ENCODE measurements at places on chromosomes 5 and 9.

DNA sequence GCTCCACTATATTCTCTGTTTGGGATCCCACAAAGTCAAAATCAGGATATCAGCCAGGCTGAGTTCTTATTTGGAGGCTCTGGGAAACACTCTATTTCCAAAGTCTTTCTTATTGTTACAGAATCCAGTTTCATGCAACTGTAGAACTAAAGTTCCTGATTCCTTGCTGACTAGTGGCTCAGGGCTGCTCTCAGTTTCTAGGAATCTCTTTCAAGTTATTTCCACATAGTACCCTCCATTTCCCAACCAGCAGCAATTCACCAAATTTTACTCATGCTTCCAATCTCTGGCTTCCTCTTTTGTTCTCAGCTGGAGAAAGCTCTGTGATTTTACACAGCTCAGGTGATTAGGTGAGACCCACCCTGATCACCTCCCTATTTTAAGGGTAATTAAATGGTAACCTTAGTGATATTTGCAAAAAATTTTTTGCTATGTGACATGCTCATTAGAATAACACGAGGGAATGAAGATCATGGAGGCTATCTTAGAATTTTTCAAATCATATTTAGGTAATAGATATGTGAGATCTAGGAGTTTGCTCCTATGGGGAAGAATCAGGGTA, 794.9 kb upstream of the ARRDC3 start:
- DNase-seq, result no peak

GRCh38 chr5:68286612-68286912, 71.0 kb downstream of the PIK3R1 start:
- no peak for DNase-seq

DNA sequence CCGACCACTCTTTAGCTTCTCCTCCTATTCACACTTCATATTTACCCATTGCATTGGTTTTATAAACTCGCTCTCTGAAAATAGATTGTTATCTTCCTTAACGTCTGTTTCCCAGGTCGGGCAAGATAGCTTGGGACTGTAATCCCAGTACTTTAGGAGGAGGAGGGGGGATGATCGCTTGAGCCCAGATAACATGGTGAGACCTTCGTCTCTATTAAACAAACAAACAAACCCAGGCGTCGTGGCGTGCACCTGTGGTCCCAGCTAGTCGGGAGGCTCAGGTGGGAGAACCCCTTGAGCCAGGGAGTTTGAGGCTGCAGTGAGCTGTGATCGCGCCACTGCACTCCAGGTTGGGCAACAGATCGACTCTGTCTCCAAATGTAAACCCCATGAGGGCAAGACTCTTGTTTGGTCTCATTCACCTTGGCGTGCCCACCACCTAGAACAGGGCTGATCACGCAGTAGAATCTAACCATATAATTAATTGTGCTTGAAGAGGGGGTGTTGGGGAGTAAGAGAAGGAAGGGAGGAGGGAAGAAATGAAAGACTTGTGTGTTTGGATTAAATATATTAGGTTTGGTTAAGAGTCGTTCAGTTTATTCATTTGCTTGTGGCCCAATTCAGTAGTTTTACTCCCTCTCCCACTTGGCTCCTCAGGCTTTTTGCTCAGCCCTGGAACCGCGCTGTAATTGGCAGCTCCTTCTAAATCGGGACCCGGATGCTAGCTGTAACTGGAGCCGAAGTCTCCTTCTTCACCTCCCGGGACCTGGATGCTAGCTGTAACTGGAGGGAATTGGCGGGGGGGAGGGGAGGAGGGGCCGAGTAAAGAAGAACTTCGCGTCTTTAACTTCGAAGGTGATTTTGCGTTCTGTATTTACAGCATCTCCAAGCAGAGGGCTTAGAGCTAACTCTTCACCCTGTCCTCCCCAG, 24.9 kb downstream of the CDKN2A start:
- no peak for DNase-seq

- DNase-seq, result no peak
Measured at GRCh38 chr5:39501397-39501796, 76.6 kb upstream of the DAB2 start.

GRCh38 chr5:406041-406440, 36.9 kb upstream of the EXOC3 start:
- DNase-seq, result no peak

Data from lower lobe of right lung (tissue), 2 donors.